Activated CD4-positive, CD25-positive, alpha-beta regulatory T cell treated with anti-CD3 and anti-CD28 coated beads, Interleukin-2, amount 50 U/mL, for 72 hours (primary cell): ENCODE measurements at places on chromosomes 7 and 10.

- no peak for DNase-seq
Measured at GRCh38 chr7:129933627-129934026, 19.1 kb downstream of the UBE2H start.

DNA sequence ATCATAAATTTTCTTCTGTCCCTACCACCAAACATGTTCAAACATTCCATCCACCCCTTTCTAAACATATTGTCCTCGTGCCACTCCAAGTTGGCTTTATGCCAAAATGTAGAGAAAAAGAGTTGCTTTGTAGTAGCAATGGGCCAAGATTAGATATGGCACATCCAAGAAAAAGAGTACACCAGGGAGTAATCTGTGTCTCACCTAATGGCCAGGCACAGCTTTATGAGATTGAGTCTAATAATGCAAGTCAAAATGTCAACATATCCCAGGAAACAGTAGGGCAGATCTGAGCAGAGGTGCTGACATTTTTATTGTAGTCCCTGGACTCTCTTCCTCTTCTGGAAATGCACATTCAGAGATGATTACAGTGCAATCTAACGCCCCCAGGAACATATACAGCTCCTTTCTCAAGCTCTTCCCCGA lies 5.7 kb upstream of the OR6V1 start:
- DNase-seq = no peak

- DNase-seq = no peak
Measured at GRCh38 chr7:110975486-110975885, 115.4 kb upstream of the LRRN3 start.

GRCh38 chr10:86749854-86750253 lies 6.6 kb upstream of the BMPR1A start:
- no peak for DNase-seq

GRCh38 chr7:12926206-12926605 lies 238.8 kb downstream of the ARL4A start:
- no peak for DNase-seq

DNA sequence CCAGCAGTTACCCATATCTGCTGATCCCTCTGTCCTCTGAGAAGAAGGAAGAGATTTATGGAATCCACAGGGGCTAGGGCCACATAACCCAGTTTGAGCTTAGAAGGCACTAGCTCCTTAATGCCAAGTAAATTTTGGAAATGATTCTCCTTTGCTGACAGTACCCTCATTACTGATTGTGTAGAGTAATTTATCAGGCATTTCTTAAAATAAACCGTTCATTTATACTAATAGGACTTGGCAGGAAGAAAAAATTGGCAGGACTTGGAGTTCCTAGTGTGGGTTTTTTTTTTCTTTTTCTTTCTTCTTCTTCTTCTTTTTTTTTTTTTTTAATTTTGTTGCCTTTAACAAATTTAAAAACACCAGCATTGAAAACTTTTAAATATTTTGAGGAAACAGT lies 645.7 kb downstream of the SUGCT start:
- no peak for DNase-seq

GRCh38 chr7:30446266-30446665 lies 32.3 kb downstream of the NOD1 start:
- no peak for DNase-seq

GRCh38 chr7:137836113-137836509 lies 10.7 kb downstream of the DGKI start:
- DNase-seq = no peak

DNA sequence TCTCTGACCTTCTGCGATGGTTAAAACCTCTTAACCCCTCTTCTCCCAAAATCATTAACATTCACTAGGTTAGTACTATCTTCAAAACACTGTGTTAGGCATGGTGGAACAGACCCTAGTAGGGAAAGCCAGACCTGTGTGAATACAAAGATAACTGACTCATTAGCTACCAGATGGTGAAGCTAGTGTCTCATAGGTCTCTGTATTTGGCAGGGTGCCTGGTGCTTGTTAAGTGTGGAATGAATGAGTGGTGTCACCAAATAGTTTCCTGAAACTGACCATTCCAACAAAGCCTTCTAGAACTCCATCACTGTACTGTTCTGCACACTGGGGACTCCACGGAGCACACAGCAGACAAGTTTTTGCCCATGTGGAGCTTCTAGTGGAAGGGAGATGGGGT lies 27.7 kb upstream of the TM9SF3 start:
- no peak for DNase-seq

DNA sequence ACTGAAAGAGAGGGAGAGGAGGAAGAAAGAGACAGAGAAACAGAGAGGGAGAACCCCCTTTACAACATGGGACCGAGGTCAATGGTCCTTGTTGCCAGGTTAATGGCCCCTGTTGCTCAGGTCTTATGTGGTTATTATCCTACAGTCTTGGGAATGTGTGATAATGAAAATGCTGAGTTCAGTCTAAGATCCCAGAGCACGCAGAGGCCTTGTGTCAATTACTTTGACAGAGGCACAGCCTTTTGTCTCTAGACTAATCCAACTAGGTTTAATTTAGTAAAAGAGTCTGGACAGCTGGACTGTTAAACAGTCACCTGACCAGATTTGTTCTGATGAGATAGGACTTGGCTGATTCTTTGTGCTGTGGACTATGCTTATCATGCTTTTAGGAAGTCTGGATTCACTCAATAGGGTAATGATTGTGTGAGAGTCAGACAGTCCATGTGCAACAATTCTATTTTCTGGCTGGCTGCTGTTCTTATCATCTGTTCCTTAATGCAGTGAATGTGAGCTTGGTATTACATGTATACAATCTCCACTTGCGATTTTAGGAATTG lies 157.4 kb upstream of the MAGI2 start:
- no peak for DNase-seq

GRCh38 chr10:123480344-123480743 lies 185.8 kb upstream of the GPR26 start:
- DNase-seq = no peak

DNA sequence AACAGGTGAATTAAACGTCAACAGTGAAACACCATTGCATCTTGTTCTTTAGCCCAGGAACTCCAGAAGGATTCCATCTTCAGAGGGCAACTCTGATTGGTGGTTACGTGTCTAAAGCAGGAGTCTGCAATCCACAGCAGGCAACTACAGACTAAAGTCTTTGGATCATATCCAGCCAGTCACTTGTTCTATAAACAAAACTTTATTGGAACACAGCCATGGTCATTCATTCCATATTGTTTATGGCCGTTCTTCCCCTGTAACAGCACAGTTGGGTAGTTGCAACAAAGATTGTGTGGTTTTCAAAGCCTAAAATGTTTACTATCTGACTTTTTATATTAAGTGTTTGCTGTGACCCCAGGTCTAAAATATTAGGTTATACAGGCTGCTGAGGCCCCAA lies 94.7 kb upstream of the IMMP2L start:
- no peak for DNase-seq

DNA sequence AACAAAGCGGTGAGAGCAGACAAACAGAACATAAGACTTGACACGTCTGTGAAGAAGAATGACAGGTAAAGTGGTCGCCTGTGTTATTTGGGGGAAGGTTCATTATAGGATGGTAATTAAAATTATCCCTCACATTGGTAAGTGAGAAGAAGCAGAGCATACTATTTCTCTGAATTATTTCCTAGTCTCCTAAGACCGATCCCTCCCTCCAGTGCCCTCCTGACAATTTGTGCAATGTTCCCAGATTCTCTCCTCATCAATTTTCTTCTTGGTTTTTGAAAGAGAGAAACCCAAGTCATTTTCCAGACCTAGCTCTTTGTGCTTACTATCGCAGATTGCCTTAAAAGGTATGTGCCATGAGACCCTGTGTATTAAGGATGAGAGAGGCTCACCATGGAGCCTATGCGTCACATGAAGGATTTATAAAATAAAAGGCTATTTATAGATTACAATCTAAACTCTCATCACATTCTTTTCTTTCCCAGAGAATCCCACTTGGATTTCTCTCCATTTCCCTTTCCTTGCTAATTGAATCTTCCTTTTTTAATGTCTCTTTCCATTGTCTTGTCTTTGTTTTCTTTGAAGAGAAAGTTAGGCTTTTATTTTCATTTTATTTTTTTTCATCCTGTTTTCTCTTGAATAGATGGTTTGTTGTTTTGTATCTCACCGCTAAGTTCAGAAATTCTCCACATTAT lies 112.0 kb downstream of the PPP1R3A start:
- DNase-seq = no peak

DNA sequence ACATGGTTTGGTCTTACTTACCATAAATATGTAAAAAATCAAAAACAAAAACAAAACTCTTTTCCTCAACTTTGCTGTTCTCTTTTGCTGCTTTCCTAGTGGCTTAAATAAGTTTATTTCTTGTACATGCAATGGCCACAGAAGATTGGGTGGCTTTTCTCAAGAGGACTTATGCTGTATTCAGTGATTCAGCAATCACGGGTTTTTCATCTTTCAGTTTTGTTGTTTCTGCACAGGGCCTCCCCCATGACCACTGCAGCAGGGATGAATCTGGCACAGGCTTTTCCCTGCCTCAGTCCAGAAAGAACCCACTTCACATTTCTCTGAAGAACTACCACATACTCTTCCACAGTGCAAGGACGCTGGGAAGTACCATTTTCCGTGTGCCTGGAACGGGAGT lies 355.0 kb downstream of the RNLS start:
- no peak for DNase-seq

- DNase-seq = no peak
Measured at GRCh38 chr10:49076319-49076718, 39.0 kb downstream of the VSTM4 start.
